ENCODE measurements at places on chromosomes 1 and 21.

GRCh38 chr1:219492717-219493116 is 120.2 kb downstream of the ZC3H11B start:
- DNase-seq, result no peak

DNA sequence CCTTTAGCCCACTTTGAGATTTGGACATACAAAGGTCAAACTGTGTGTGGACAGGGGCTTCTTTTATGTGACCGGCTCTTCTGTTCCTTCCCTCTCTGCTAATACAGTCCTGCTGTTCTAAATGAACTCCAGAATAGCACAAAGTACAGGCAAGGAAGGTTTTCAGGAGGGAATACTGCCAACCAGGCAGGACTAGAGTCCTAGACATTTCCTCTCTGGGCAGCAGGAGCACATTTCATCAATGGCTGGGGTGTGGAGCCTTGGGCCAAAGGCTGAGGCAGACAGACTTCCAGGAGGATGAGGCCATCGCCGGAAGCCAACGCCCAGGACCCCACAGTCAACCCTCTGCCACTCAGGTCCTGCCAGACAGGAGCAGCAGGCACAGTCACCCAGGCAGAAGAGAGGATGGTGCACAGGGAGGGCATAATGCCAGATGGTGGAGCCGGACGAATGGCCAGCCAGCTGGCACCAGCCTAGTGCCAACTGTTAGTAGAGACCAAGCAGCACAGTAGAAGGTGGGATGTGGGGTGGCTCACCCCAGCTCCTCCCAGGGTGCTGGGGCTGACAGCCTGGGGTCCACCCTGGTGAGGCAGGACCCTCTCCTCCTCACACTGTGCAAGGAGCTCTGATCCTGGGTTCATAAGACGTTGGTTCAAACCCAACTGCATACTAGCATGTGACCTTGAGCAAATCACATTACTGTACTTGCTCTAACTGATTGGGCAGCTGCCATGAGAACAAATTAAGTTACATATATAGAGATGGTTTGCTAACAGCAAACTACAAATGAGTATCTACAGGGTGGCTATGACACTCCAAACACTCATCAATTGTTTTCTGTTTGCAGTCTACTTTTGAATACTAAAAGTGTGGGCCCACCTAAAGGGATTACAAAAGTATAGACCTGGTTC is 410.7 kb downstream of the SIPA1L2 start:
- DNase-seq, result no peak

DNA sequence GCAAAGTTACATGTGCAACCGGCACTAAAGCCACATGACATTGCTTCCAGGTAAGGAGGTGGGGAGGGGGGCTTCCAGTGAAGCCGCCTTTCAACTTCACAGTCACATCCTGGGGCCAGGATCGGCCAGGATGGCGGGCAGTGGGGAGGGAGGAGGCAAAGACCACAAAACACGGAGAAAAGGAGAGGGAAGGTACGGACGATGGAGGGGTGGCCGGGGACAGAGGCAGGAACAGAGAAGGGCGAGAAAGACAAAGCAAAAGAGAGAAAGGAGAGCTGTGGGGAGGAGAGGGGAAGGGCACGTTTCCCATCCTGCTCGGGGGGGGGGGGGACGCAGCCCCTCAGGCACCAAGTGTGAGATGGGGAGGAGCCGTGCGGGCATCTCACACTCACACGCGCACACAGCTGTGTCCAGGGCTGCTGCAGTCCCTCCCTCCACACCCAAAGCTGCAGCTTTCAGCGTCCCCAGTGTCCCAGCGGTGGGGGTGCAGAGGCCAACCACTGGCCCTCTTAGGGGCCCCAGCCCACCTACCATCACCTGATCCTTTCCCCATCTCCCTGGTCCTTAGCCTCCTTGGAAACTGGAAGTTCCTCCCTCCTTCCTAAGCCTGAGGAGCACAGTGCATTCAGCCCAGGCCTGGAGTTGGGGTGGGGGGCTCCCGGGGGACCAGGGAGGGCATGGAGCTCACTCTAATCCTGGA is 2.4 kb downstream of the SH2D5 start:
- DNase-seq, result no peak

DNA sequence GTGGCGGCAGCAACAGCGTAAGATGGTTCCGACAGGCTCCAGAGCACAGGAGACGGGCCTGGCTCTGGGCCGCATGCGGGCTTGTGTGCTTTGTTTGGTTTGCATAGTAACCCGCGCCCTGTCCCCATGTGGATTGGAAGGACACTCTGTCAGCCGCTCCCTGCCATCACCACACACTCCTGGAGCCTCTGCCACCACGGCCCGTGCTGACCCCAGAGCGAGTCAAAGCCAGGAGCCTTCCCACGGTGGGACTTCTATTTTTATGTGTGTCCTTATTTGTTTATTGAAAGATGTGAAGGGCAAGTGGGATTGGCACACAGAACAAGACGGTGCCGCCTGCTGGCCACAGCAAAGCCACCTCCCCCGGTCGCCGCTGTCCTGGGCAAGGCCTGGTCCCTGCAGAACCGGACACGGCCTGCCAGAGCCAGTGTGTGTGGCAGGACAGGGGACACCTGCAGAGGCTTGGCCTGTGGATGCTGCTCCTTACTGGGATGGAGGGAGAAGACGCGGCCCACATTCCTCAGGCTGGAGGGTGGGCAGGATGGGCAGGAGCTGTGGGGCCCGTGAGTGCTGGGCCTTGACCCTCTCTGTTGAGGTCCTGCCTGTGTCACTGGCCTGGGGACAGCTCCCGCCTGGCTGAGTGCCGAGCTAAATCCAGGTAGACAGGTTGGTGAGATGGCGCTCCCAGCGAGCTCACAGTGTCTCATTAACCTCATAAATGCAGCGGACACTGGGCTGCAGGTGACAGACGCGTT is 64.4 kb downstream of the AGPAT3 start:
- DNase-seq, result peak; percentile 53

- no peak for DNase-seq
Measured at GRCh38 chr1:4972761-4973320, 318.4 kb downstream of the AJAP1 start.

DNA sequence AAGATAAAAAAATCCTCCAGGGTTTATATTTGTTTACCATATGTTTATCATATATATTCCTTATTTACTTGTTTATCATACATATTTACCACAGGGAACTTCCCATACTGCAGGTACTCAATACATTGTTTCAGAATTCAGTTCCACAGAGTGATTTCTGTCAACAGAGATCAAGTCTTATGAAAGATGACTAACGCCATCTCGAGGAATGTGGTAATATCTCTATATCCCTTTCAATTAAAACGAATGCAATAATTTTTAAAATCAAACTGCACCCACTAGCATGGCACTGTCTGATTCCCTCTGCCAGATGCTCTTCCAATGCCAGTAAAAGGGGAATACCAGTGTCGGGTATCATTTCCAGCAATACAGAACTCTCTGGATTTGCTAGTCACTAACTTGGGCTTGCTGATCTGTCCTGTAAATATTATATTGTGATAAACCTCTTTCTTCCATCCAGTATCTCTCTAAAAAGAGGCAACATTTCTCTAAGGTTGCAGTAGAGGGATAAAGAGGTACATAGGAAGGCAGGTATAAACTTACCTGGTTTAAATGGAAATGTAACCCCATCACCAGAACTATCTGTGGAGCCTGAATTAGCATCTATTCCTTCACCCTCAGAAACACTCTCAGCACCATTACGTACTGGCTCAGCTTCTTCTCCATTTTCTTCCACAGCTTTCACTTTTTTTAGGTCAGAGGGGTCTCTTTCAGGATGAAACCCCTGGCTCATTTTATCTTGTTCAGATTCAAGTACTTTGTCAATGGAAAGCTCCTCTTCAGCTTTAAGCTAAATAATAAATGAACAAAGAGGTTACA is 112.3 kb upstream of the HP1BP3 start:
- no peak for DNase-seq

DNA sequence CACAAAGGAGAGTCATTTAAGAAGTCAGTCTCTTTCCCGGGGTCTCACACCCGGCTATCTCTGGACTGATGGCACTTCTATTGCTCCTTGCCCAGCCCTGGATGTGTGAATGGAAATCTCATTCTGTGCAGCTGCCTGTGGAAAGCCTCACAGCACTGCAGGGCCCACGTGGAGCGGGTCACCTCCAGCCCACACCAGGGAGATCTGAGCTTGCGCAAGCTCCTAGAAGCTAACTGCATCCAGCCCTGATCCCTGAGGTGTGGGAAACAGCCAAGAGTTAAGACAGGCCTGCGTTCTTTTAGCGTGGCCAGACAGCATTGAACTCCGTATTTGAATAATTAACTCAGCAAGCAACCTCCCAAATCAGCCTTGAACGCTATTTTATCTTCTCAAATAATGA is 150.5 kb downstream of the LRIG2 start:
- no peak for DNase-seq
